ENCODE measurements at places on chromosomes 2 and 18. TPM values are rescaled to one million over a fixed set of nuclear protein-coding genes. Genes with fewer than 3 reads are reported as not detected.

- DNase-seq, result no peak
Measured at GRCh38 chr2:33766175-33766574, 167.1 kb upstream of the FAM98A start.

GRCh38 chr2:163123526-163123925, 285.0 kb upstream of the KCNH7 start:
- DNase-seq, result no peak

- peak; percentile 61 for DNase-seq
Measured at GRCh38 chr18:7133181-7133580, 15.6 kb upstream of the LAMA1 start.

DNA sequence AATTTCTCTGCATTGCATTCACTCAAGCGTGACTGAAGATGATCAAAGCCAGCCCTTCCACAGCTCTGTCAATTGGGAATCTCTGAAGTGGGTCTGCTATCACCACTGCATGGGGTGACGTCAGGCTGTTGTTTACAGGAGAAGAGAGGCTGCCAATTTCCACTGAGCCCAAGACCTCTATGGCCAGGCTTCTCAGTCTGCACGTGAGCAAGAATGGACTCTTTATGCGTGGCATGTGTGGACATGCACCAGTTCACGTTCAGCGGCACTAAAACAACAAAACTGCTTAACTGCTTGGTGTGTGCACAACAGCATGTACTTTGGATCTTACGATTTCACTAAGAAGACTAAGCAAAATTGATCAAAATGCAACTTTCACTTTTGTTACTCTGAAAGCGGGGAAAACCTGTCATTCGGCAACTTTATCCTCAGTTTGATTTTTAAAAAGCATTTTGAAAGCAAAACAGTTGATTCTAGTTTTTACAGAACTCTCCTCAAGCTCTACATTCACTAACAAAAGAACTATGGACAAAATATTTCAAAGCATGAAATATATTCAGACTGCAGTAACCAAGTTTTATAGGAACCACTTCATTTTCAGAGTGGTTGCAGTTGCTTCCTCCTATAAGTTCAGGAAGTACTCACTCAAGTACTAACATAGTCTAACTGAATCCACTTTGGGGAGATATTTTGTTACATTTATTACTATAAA, 77.0 kb upstream of the SERTAD2 start:
- DNase-seq, result peak; percentile 90

DNA sequence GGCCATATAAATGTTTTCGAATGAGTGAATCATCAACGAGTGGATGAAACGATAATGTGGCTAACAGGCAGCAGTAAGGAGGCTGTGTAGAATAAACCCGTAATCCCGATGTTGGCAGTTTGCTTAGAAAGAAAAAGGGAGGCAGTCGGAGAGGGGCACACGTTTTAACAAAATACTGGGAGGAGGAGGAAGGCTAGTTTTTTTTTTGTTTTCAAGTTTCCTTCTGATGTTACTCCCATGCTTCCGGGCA, 476 bp upstream of the MSH2 start:
- peak; percentile 45 for DNase-seq

DNA sequence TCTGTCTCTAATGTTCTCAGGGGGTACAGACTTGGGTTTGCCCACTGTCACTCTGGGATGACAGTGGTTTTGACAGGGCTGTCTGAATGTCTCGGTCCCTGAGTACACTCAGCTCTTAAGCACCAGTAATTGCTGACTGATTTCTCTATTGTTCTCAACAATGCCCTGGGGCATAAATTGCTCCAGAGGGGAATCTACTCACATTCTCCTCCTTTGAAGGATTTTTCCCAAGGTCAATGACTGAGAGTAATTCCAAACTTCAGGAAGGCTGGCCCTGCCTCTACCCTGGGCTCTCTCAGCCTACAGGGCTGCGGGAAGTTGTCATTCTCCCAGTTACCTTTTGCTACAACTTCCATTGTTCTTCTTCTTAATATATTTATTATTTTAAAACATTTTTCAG, 36.5 kb downstream of the MC2R start:
- no peak for DNase-seq

DNA sequence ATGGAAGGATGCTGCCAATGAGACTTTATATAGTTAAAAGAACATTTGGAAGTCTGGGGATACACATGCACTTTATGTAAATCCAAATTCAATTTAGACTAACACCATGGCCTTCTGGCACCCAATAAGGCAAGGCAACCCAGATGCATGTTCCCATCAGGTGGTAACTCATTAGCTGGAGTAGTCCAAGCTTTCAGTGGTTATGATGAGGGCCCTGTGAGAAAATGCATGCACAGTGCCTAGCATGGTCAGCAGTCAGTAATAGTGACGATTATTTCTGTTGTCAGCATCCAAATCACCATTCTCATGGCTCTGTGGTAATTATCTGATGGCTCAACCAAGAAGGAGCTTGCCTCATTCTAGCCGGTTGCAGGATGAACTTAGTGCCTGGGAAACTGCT, 70.3 kb upstream of the CTLA4 start:
- no peak for DNase-seq

DNA sequence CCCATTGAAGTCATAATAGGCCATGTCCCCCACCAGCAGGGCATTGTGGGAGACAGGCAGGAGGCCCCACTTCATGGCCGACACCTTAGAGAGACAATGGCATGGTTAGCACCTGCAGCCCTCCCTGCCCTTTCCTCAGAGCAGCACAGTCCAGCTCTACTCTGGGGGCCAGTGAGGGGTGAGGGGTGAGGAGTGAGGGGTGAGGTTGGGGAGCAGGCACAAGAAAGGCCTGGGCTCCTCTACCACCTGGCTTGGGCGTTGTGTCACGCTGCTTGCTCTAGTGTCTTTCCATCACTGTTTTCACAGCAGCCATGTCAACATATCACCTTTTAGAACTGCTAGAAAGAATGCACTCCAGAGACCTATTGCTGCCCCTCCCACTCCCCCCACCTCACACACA, 77.2 kb downstream of the ADD2 start:
- DNase-seq, result no peak

DNA sequence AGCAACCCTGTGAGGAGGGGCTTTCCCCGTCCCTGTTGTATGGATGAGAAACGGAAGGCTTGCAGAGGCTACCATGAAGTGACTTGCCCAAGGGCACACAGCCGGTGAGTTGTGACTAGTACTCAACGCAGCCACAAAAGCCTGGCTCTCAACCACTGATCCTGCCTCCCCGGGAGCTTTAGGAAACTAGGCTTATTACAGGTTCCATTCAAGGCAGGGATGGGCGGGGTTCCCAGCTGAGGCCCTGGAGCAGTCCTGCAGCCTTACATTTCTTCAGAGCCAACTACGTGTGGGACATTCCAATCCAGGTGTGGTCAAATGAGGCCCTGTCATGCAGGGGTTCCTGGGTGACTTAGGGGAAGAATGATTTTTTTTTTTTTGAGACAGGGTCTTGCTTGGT, 59.6 kb downstream of the MEX3C start:
- DNase-seq, result no peak

- no peak for DNase-seq
Measured at GRCh38 chr18:77320971-77321559, 71.4 kb downstream of the GALR1 start.

DNA sequence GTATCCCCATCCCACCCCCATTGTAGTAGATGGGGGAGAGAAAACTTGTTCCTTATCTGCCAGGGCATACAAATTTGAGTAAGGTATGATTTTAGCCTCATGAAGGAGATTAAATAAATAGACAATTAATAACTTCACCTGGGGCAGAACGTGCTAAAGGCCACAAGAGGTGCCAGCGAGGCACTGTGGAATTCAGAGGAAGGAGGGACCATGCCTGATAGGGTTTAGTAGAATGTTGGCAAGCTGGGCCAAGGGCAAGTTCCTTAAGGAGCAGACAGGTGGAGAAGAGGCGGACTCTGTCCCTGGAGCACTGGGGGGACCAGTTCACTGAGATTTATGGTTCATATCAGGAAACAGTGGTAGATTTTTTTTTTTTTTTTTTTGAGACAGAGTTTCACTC, 22.5 kb downstream of the STAMBP start:
- DNase-seq, result no peak

DNA sequence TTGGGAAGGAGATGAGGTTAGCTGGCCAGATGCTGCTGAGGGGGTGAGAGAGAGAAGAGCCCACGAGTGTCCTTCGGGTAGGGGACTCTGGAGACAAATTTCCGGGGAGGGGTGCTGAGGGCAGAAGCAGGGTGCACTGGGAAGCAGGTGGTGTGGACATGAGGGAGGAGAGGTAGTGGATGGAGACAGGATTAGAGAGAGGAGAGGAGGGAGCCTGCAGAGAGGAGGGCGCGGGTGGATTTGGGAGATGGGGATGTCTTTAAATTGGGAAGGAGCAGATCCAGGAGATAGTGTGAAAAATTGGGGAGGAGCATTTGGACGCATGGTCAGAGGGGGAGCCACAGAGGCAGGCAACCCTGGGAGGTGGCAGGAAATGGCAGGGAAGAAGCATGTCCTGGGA, 154.7 kb downstream of the DYSF start:
- no peak for DNase-seq

DNA sequence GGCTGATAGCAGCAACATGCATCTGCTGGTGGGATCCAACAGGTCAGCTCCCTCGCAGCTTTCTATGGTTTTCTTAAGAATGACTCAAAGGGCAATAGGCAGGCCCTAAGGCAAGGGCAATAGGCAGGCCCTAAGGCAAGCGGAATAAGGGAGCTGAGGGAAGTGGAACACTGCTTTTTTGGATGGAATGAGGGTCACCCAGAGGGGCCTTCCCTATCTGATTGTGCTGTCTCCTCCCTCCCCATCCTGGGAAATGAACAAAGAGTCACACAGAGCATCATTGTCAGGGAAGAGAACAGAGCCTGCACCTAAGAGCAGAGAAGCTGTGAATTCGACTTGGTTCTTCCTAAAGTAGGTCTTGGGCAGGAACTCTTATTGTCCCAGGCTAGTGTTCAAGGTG, 43.3 kb upstream of the PTPRM start:
- no peak for DNase-seq

GRCh38 chr2:516944-517343, 160.3 kb downstream of the TMEM18 start:
- no peak for DNase-seq

GRCh38 chr18:7273301-7273921, 42.5 kb downstream of the LRRC30 start:
- peak; percentile 28 for DNase-seq

DNA sequence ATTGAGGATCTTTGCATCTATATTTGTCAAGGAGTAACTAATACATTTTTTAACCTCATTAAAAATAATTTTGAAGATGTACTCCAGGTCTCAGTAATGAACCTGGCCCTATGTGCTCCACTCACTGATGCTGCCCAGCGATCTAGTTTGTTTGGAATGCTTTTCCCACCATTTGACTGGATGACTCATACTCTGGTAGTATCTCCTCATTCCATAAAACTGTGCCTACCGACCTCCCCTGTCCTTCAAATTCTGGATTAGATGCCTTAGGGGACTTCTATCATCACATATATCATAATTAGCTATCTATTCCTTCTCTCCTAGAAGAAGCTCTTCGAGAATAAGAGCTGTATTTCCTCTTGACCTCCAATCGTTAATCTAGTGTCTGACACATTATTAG, 83.8 kb downstream of the FAM117B start:
- DNase-seq, result peak; percentile 72

GRCh38 chr2:223591596-223591995, 10.6 kb downstream of the SCG2 start:
- peak; percentile 53 for DNase-seq

DNA sequence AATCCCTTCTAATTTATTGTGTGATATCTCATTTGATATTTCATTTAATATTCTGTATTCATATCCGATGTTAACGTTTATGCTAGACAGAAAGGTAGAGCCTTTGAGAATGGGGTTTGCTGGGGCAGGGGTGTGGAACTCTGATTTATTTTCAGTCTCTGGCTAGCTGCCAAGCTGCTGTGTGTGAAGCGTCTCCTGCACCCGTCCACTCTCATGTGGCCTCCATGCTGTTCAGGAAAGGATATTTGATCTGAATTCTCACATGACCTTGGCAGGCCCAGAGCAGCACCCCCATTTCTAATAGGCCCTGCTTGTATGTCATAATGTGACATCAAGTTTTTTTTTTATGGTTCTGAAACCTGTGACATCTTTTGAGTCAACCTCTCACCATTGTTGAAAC, 1.6 kb downstream of the IL1R1 start:
- no peak for DNase-seq

- peak; percentile 73 for DNase-seq
Measured at GRCh38 chr2:134372141-134372540, 118.3 kb downstream of the MGAT5 start.

DNA sequence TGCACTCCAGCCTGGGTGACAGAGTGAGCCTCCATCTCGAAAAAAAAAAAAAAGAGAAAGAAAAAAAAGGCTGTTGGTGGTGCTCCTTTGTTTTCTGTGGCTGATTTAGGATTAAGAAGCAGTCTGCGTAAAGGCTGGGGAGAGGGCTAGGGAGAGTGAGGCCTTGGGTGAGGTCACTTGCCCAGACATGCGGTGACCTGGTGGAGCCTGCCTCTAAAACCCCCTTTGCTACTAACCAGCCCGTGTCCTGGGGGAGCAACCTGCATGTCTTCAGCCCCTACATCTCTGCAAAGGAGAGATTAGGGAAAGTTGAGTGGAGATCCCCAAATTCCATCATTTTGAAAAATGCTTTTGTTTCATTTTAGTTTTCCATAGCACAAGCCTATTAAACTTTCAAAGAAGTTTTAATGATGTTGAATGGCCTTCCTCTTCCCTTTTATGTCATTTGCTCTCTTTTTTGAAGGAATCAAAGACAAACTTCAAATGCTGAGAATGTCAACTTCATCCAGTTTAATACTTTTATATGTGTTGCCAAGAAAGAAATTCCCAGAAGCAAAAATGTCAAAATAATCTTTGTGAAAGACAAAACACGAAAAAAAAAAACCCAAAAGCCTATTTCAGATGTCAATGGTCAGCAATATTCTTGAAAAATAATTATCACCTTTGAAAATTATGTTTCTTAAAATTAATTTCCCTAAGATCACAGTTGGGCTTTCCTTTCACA, 38.9 kb upstream of the RALBP1 start:
- no peak for DNase-seq

DNA sequence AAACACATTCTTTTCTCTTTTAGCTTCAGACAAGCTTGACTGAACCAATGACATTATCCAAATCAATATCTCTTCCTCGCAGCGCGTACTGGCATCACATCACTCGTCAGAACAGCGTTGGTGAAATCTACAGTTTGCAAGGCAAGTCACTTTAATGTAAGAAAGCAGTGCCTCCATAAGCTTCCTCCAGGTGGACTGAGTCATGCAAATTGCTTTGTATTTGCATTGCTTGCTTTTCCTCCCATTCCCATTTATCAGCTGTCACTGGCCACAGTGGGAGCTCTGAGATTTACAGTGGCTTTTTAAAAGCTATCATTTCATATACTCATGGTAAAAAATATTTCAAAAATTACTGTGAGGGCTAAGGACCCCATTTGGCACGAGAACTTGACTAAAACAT, 189.9 kb downstream of the CD226 start:
- DNase-seq, result peak; percentile 66

TFCP2L1 gene
- not detected for total RNA-seq

PDE1A gene
- 0.90 TPM for total RNA-seq

SKOR2 gene
- not detected for total RNA-seq

VAMP5 gene
- total RNA-seq, result 27.8 TPM

SERPINB10 gene
- total RNA-seq, result not detected

GPR55 gene
- total RNA-seq, result not detected

CBLN2 gene
- total RNA-seq, result not detected

YES1 gene
- total RNA-seq, result 62.0 TPM

B3GNT7 gene
- under 0.01 TPM for total RNA-seq
